ENCODE measurements at places on chromosomes 16 and 17. TPM values are rescaled to one million over a fixed set of nuclear protein-coding genes. Genes with fewer than 3 reads are reported as not detected.
A peak's percentile ranks its signal among the peaks of the same experiment; 100 is the strongest.

GRCh38 chr17:930258-930657 lies 49.3 kb downstream of the NXN start:
- no peak overlapping the region for H3K4me3 ChIP-seq
- no peaks in the 10 kb centered on the region for H3K4me1 ChIP-seq
- no peak overlapping the region for H3K27ac ChIP-seq
- H3K36me3 ChIP-seq, result no peaks in the 10 kb centered on the region
- DNase-seq, result no peak

DNA sequence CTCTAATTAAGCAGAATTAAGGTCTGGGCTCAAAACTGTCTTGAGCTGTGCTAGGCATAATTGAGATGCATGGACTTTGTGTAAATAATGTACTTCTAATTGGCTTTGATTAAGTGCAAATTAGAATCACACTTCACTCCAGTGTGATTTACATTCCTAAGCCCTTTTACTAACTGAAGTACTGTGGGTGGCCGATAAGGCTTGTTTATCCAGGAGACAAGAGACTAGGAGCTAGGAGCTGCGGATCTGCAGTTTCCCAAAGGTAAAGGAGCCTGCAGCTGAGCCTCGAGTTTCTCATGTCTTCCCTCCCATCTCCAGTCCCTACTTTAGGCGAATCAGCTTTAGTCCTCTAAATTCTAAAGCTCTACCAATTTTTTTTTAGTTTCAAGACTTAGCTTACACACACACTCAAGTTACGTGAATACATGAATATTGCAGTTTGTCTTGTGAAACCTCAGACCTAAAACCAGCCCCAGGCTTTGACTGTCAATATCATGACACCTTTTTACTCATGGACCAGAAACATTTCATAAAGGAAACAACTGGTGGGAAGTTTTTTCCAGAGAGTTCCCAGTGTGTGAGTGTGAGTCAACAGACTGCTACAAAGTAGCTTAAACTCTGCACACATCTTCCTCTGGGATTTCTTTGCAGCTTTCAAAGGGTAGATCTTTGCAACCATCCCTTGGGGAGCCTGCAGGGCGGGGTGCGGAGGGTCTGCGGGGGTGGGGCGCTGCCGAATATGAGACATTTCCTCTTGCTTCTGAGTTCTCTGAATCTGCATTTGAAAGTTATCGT lies 113.9 kb upstream of the TBX2 start:
- H3K4me3 ChIP-seq, result no peak overlapping the region
- no peak overlapping the region for H3K27ac ChIP-seq
- no peak for DNase-seq
- H3K36me3 ChIP-seq, result no peaks in the 10 kb centered on the region
- no peaks in the 10 kb centered on the region for H3K27me3 ChIP-seq
- H3K4me1 ChIP-seq, result peaks cover 25% of the 10 kb centered on the region

- H3K36me3 ChIP-seq, result peaks cover 8% of the 10 kb centered on the region
- peaks cover 26% of the 10 kb centered on the region for H3K4me1 ChIP-seq
- DNase-seq, result no peak
- peak overlapping the region; percentile 82 for H3K4me3 ChIP-seq
- H3K27ac ChIP-seq, result no peak overlapping the region
- H3K27me3 ChIP-seq, result no peaks in the 10 kb centered on the region
Observed at GRCh38 chr16:1941162-1942046, 1.6 kb downstream of the MSRB1 start.

- H3K27me3 ChIP-seq, result peaks cover 29% of the 10 kb centered on the region
- H3K4me3 ChIP-seq, result no peak overlapping the region
- no peaks in the 10 kb centered on the region for H3K36me3 ChIP-seq
- no peaks in the 10 kb centered on the region for H3K4me1 ChIP-seq
- DNase-seq, result no peak
Observed at GRCh38 chr16:84446596-84447392, 57.7 kb downstream of the MEAK7 start.

The KRTAP3-1 gene
- not detected for total RNA-seq

The EVPLL gene
- not detected for total RNA-seq

The OTOA gene
- total RNA-seq, result 0.09 TPM

The TMEM238L gene
- not detected for total RNA-seq

The CD300A gene
- total RNA-seq, result 15.8 TPM

The CD300E gene
- total RNA-seq, result not detected
